MG63 (cell line): ENCODE measurements at places on chromosomes 2 and 18. TPM values are rescaled to one million over a fixed set of nuclear protein-coding genes. Genes with fewer than 3 reads are reported as not detected.

Gene GPR55
- not detected in 2 replicates for total RNA-seq

Gene STARD6
- 1.3 TPM in 1 of 2 replicates, not detected in the other for total RNA-seq

Gene GULP1
- total RNA-seq, result 14.6 and 102 TPM in 2 replicates

Gene ITM2C
- 31.2 and 37.1 TPM in 2 replicates for total RNA-seq

Gene CYTIP
- total RNA-seq, result not detected in 2 replicates

Gene ABCG8
- not detected in 2 replicates for total RNA-seq

Gene C2orf76
- total RNA-seq, result 16.5 and 34.8 TPM in 2 replicates

Gene AMMECR1L
- total RNA-seq, result 12.9 and 17.2 TPM in 2 replicates

Gene SPIRE1
- total RNA-seq, result 19.9 and 23.0 TPM in 2 replicates

Gene ADD2
- 3.4 and 13.3 TPM in 2 replicates for total RNA-seq

Gene GALNT3
- total RNA-seq, result 1.3 and 7.7 TPM in 2 replicates

Gene L3MBTL4
- total RNA-seq, result not detected in 2 replicates

- DNase-seq, result peak; percentile 1
Measured at GRCh38 chr2:17476830-17477229, 41.4 kb downstream of the RAD51AP2 start.

- no peak for DNase-seq
Measured at GRCh38 chr18:43780782-43781340, 503.6 kb upstream of the SYT4 start.

DNA sequence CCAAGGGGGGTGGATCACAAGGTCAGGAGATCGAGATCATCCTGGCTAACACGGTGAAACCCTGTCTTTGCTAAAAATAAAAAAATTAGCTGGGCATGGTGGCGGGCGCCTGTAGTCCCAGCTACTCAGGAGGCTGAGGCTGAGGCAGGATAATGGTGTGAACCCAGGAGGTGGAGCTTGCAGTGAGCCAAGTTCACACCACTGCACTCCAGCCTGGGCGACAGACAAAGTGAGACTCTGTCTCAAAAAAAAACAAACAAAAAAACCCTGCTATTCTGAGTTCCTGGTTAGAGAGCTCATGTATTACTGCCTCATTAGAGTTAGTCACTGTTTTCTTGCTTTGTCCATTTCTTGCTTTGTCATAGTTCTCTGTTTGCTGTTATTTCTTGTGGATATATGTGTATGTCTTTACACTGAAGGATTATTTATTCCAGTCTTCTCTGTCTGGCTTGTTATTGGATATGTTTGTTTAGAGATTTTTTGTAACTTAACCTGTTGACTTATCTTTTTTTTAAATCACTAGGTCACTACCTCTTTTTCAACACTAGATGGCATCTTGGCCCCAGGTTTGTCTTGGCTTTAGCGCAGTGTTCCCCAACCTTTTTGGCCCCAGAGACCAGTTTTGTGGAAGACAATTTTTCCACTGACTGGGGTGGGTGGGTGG, 17.0 kb downstream of the TTLL4 start:
- DNase-seq, result no peak

- DNase-seq, result no peak
Measured at GRCh38 chr2:125681976-125682805, 973.8 kb upstream of the GYPC start.

- DNase-seq, result peak; percentile 34
Measured at GRCh38 chr2:241514986-241515737, 6.8 kb upstream of the STK25 start.

DNA sequence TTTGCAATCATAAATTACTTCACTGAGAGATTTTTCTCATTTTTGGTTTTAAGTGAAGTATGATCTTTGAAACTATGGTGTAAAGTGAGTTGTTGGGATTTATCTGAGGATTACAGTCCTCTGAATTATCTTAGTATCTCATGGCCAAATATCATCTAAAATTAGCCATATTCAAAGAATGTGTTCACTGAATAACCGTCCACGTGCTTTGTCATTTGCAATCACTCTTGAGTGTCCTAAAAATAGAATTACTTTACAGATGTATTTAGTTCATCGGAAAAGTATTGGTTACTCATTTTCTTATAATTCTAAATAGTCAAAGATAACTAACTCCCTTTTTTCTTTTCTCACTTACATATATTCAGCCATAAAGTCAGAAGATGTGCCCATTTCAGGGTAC, 141.2 kb downstream of the RTN4 start:
- DNase-seq, result no peak

- no peak for DNase-seq
Measured at GRCh38 chr18:770583-770961, 41.5 kb downstream of the YES1 start.

DNA sequence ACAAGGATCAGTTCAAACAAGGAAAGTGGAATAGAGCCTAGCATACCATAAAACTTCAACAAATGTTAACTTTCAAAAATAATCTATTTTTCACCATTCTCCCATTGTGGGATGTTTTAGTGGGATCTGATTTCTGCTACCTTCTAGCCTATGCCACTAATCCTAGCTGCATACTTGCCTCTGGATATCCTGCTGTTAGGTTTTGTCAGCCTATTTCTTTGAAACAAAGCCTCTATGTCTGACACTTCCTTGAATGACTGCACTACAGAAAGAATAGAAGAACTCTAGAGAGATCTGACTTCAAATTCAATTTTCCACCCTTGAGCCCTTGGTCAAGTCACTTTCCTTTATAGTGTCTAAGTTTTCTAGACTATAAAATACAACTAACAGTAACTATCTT, 291.5 kb downstream of the PTH2R start:
- DNase-seq, result no peak

DNA sequence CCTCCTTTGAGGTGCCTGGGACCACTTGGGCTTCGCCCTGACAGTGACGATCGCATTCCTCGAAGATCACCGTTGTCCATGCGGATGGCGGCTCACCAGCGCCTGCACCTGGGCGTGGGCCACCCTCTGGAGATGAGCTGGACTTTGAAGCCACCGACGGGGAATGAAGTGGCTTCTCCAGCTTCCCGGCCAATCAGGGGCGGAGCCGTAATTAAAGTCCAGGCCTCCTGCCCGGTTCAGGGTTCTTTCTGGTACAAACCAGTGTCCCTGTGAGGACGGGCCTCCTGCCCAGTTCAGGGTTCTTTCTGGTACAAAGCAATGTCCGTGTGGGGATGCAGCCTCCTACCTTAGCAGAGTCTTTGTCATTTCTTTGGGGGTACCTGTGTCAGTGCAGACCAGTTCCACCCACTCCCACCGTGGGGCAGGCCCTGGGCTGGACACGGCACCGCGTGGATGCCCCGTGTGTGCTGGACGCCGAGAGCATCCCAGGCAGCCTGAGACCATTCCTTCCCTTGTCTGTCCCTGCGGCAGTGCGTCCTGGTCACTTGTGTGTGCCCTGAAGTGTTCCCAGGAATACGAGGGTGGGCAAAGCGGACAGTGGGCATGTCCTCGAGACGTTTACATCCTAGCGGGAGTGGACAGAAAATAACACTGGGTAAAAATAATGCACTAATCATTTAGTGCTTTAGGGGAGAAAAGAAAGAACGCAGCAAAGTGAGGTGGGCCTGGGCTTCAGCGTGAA, 55.0 kb downstream of the KCNG2 start:
- DNase-seq, result no peak

- no peak for DNase-seq
Measured at GRCh38 chr18:59848002-59848401, 51.8 kb upstream of the PMAIP1 start.

GRCh38 chr18:3524706-3525105, 74.7 kb downstream of the TGIF1 start:
- no peak for DNase-seq

DNA sequence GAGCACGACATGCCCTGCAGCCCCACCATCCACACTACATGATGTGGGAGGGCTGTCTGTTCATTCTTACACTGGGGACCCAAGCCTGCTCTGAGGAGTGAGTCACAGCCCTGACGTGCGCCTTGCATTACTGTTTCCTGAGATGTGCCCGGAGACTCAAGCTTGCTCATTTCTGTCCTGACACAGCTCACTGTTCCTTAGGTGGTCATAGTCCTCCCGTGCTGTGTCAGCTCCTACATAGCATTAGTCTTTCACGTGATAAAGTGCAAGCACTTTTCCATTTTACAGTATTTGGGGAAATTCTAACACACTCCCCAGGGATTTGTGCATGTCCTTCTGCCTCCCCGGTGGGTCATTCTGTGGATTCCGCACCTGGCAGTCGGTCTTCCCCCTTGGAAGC, 46.2 kb upstream of the TRIM43B start:
- DNase-seq, result no peak

- no peak for DNase-seq
Measured at GRCh38 chr2:40668425-40668824, 216.5 kb upstream of the SLC8A1 start.

- no peak for DNase-seq
Measured at GRCh38 chr2:111697560-111697959, 186.4 kb downstream of the ANAPC1 start.

DNA sequence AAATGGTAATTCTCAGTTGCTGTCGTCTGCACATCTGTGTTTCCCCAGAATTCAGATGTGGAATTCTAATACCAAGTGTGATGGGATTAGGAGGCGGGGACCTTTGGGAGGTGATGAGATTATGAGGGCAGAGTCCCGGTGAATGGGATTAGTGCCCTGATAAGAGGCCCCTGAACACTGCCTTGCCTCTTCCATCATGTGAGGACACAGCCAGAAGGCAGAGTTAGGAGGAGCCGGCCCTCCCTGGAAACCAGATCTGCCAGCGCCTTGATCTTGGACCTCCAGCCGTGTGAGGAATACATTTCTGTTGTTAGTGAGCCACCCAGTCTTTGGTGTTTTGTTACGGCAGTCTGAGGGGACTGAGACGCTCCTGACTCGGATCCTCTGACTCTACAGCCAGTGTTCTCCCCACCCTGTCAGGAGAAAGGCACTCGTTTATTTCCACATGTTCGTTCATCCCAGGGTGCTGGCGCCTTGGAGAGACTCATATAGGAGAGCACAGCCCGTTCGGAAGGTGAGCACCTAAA, 395.0 kb downstream of the ZNF516 start:
- DNase-seq, result no peak

GRCh38 chr2:4668381-4668780, 965.0 kb downstream of the DCDC2C start:
- no peak for DNase-seq

DNA sequence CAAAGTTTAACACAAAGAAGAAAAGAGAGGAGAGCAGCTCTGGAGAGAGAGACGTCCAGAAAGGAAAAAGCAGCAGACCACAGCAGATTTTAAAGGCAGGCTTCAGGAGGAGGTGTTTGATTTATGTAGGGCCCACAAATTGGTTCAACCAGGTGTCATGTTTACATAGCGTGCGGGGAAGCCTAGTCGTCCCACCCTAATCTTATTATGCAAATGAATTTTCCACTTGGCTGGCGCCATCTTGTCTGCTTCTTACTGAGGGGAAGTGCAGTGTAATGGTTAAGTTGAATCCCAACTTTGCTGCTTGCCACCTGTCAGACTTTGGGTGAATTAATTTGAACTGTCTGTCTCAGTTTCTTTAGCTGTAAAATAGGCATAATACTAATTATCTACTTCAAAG, 282.4 kb upstream of the CYRIA start:
- no peak for DNase-seq

- DNase-seq, result peak; percentile 91
Measured at GRCh38 chr18:58671111-58671631, at the start of gene MALT1. TSS of gene MALT1 (plus strand) at chr18:58671465. CDS start at chr18:58671644, 179 bp downstream.

DNA sequence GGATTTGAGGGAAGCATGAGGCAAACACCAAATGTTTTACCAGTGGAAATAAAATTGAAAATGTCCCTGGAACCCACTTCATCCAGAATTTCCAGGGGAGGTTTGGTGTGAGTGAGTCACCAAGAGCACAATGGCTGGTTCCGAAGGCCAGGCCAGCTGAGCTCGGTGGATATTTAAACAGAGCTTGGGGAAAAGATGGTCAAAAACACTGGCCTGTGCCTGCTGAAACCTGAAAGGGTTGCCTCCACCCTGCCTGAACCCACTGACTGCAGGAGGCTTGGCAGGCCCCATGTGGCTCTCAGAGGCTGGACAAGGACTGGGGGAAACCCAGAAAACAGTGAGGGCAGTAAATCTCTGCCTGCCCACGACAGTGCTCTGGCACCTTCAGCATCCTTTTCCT, 93.9 kb downstream of the TTC32 start:
- DNase-seq, result no peak

- DNase-seq, result no peak
Measured at GRCh38 chr18:67260841-67261240, 255.7 kb downstream of the DSEL start.

DNA sequence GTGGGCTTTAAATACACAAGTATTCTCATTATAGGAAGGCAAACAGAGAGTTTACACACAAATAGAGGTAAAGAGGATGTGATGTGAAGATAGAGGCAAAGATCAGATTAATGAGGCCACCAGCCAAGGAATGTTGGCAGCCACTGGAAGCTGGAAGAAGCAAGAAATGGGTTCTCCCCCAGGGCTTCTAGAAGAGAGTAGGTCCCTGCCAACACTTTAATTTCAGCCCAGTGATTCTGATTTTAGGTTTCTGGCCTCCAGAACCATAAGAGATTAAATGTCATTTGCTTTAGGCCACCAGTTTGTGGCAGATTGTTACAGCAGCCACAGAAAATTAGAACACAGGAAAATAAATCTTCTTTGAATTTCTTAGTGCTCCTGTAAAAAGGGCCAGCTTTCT, 916.7 kb downstream of the CPS1 start:
- no peak for DNase-seq

DNA sequence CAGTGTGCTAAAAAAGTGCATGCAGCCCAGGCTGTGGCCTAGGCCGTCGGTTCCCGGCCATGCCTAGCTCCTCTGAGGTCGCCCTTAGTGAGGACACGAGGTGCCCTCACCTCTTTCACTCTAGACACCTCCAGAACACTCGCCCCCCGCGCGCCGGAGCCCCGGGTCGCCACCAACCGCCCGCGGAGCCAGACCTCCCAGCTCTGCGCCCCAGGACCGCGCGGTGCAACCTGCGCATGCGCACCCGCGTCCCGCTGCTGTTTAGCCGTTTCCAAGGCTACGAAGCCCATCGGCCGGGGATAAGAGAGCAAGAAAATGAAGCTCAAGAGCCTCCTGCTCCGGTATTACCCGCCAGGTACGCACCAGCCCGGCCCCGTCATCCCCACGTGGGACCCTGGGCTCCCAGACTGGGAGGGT, at the start of gene DAW1:
DAW1 (plus strand) TSS at position 257 of the 417 bp plus-strand sequence; CDS start at position 316, 59 bp downstream.
- no peak for DNase-seq

DNA sequence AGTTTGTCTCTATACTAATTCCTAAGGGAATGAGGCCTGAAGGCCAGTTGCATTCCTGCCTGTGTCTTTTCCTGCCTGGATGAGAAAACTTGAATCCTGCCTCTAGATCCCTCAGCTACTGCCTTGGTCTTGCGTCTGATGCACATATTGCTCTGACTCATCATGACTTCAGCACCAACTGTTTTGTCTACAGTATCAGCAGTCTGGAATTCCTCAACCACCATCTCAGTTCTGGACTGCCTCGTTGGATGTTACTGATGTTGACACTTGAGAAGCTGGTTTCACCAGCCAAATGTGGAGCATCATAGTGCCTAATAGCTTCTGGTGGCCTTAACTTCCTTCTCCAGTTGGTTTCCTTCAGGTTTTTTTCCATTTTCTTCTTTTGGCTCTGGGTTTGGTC, 211.0 kb downstream of the CTNNA2 start:
- peak; percentile 83 for DNase-seq

GRCh38 chr18:59024829-59025228, 114.9 kb upstream of the SEC11C start:
- peak; percentile 70 for DNase-seq
